ENCODE measurements at places on chromosomes 6 and 20.

- no peak for DNase-seq
Observed at GRCh38 chr20:51697096-51697826, 70.9 kb downstream of the ATP9A start.

DNA sequence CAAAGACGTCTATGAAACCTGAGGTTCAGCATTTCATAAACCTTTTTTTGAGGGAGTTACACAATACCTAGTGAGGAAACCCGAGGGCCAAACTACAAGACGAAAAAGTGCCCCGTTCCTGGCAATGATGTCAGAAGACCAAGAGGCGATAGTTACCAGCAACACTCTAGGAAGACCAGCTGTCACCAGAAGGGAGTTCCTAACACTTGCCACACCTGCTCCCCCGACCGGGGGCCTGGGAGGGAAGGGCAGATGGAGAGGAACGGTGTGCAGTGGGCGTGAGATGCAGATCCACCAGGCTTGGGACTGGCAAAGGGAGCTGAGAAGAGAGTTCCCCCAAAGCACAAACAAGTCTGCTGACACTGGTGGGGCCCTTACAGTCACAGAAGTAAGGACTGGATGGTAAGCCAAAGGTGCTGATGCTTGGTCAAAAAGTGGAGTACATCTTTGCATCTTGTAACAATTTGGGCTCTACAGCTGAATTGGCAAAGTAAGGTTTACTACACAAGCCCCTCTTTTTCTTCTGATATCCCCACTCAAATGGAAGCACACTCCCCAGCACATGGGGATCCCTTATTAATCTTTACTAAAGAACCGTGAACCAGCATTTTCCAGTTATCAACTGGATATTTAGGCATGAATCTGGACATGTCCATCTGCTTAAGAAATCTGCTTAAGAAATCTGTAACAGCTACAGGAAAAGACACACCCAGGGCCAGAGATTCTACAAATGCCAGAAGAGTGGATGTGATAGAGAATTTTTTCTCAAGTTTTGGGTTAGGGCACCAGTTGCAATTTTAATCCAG lies 38.5 kb downstream of the PANK2 start:
- DNase-seq: no peak

DNA sequence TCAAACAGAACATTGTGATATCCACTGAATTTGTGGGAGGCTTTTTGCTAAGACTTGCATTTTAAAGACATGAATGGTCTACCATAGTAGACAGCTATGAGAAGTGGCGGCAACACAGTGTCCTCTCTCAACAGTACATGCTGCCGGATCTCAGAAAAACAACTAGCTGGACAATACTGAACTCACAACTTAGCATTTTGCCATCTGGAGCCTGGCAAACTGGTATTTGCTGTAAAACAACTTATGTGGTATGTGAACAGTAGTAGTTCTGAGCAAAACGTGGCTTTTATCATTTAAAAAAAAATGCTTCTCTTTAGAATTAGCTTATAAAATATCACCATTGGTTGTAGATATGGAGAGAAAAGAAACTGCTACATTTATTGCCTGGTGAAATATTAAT lies 3.3 kb upstream of the PXDC1 start:
- DNase-seq: no peak

DNA sequence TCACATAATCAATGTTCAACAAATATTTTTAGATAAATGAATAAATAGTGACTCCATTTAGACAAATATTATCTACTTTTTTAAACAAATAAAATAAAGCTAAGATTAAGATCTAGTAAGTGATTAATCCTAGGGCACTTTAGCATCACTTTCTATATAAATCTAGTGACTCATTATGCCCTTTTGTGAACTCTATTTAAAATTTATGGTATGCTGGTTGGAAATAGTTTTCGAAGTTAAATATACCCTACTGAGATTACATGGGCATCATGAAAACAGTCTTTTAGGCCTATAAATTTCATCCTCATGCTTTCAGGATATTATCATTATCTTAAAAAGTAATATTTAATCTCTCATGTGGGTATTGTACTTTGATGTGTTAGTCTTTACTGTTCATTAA lies 140.4 kb upstream of the UFL1 start:
- no peak for DNase-seq

GRCh38 chr6:136782021-136782770 lies 10.1 kb downstream of the MAP3K5 start:
- DNase-seq: no peak

GRCh38 chr20:7770046-7770445 lies 170.2 kb downstream of the HAO1 start:
- DNase-seq: no peak

DNA sequence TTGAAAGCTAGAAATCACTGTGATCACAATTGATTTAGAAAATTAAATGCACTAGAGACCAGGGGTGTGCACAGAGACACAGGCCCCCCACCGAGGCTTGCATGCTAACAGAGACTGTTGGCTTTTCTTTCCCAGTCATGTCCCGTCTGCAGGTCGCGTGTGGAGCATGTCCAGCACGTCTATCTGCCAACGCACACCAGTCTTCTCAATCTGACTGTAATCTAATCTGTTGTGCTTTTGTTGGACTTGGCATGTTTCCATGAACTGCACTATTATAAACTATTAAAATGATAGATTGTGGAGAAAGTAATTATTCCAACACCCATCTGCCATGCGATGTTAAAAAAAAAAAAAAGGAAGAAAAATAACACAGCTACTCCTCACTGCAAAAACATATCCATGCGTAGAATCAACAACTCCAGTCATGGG lies 17.7 kb downstream of the MYLIP start:
- DNase-seq: no peak

DNA sequence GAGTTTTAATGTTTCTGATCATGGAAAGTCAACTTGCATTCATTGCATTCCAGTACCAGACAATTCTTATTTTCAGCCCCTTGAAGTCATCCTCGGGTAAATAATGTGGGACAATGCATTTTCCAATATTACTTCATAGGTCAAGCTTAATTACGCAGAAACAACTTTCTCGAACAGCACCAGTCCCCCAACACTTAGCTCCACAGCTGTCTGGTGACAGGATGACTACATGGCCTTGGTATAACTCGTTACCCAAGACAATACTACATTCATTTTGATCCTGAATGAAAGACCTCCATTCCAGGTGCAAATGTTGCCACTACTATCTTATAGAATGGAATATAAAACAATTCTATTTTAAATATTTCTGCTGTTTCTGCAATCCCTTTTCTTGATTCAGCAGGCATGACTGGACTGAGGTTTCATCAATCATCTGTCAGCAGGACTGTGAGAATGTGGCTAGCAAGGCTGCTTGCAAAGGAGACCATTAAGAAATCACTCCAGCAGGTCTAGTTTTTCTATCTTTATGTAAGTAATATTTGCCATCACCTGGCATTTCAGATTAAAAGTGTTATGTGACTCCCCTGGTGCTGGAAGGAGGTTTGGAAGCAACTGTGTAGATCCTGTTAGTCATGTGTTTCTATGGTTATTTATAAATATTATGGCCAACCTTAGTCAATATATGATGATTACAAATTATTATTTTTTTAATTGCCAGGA lies 147.9 kb downstream of the HAO1 start:
- DNase-seq: no peak

DNA sequence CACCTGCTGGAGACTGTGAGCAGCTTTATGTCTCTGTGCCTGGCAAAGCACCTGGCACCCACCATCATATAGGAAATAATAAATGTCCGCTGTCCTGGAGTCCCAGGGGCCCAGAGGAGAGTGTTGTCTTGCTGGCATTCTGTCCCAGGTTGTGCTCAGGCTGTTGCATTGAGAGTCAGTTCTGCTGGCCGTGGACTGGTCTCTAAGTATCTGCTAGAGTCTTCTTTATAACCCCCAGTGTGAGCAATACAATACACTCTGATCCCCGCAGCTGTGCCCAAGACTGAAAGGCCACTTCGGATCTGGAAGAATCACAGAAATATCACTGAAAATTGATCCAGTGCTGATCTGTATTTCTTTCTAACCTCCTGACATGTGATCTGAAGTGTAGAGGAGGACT lies 38.3 kb upstream of the HINT3 start:
- no peak for DNase-seq

DNA sequence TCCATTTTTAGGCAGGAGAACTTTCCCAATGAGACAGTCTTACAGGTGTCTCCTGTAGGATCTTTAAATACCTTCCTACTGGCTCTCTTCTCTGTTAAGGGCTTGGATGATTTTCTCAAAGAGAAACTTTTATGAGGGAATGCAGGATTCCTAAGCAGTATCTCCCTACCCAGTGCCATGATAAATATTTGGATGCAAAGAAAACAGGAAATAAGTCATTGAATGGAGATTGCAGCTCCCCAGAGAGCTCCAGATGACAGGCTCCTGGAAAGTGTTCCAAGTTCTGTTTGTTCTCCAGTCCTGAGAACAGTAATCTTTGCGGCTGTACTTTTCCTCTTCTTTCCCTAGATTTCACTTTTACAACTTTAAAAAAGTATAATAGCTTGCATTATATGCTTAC lies 2.4 kb upstream of the SCGN start:
- DNase-seq: no peak

- no peak for DNase-seq
Observed at GRCh38 chr20:41690702-41691101, 72.5 kb upstream of the CHD6 start.

DNA sequence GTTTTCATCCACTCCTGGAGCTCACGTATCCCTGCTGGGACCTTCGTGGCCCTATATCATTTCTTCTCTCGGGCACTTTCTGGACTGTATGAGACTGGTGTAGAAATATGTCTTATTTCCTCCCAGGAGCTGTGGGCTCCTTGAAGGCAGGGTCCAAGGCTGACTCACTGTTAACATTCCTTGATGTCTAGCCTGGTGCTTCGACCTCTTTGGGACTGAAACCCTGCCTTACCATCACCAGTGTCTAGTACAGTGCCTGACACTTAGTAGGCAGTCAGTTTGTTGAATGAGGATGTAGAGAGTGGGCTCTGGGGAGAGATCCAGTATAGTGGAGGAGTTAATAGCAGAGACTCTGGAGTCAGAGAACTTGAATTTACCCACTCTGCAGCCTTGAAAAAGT lies 23.6 kb downstream of the POFUT1 start:
- DNase-seq: no peak

DNA sequence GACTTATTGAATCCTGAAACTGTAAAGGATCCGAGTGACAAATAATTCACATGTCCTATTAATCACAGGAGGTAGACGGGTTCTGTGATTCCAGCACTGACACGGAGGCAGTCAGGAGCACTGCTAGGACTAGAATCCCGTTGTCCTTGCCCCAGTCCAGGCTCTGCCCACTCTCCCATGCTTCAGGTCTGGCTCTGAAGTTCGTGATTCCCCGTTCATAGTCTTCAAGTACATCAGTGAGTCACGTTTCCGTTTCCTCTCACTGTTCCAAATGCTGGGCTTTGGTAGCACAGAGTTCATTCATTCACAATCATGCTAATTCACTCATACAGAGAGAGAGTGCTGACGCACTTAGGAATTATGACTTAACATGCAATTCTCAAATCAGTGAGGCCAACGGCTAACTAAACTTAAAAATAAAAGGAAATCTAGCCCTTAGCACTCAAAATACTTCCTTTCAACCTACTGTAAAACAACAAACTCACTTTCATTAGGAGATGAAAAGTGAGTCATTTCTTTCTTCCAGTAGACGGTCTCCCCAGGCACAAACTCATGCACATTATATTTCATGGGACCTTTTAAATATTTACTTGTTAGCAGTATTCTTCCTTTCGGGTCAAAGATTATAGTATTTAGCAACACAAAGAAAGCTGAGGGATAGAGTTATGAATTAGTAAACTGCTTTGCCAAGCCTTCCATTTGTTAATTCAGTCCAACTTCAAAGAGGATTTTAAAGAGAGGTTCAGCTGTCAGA lies 94.0 kb upstream of the NHSL1 start:
- peak; percentile 23 for DNase-seq
